ENCODE measurements at places on chromosomes 4 and X. TPM values are rescaled to one million over a fixed set of nuclear protein-coding genes. Genes with fewer than 3 reads are reported as not detected.
A peak's percentile ranks its signal among the peaks of the same experiment; 100 is the strongest.

SCD5 gene
- 1.2 TPM for total RNA-seq

SASH3 gene
- total RNA-seq = 3.5 TPM

P2RY4 gene
- 0.18 TPM for total RNA-seq

CXCL5 gene
- 1.00 TPM for total RNA-seq

PDGFC gene
- total RNA-seq = 11.6 TPM

ZNF711 gene
- total RNA-seq = 0.23 TPM

KLHL5 gene
- total RNA-seq = 55.9 TPM

NEUROG2 gene
- total RNA-seq = not detected

ANXA3 gene
- total RNA-seq = 0.95 TPM

DKK2 gene
- total RNA-seq = 0.11 TPM

AGTR2 gene
- total RNA-seq = not detected

HPGD gene
- total RNA-seq = 71.7 TPM

HSD17B11 gene
- total RNA-seq = 123 TPM

HHIP gene
- 3.3 TPM for total RNA-seq

ASIC5 gene
- not detected for total RNA-seq

PCDH7 gene
- 1.8 TPM for total RNA-seq

ADH7 gene
- not detected for total RNA-seq

USP17L22 gene
- not detected for total RNA-seq

ABCG2 gene
- total RNA-seq = 8.0 TPM

RUFY3 gene
- total RNA-seq = 33.2 TPM

GPR119 gene
- total RNA-seq = not detected

TMEM154 gene
- 1.7 TPM for total RNA-seq

ATP1B4 gene
- not detected for total RNA-seq

GRCh38 chr4:127780598-127780997 lies 1.5 kb upstream of the HSPA4L start:
- DNase-seq = no peak
- no peak overlapping the region for H3K4me3 ChIP-seq
- no peak overlapping the region for H3K27ac ChIP-seq
- peaks cover 7% of the 10 kb centered on the region for H3K4me1 ChIP-seq
- no peaks in the 10 kb centered on the region for H3K27me3 ChIP-seq

- H3K36me3 ChIP-seq = no peaks in the 10 kb centered on the region
- no peak for DNase-seq
- H3K4me1 ChIP-seq = no peaks in the 10 kb centered on the region
- H3K4me3 ChIP-seq = no peak overlapping the region
- H3K27me3 ChIP-seq = no peaks in the 10 kb centered on the region
Measured at GRCh38 chrX:76850851-76851250, 423.3 kb downstream of the MAGEE1 start.

GRCh38 chrX:123489011-123489410 lies 243.8 kb downstream of the THOC2 start:
- no peak overlapping the region for H3K27ac ChIP-seq
- H3K27me3 ChIP-seq = no peaks in the 10 kb centered on the region
- H3K4me1 ChIP-seq = no peaks in the 10 kb centered on the region
- no peak for DNase-seq
- no peak overlapping the region for H3K4me3 ChIP-seq

DNA sequence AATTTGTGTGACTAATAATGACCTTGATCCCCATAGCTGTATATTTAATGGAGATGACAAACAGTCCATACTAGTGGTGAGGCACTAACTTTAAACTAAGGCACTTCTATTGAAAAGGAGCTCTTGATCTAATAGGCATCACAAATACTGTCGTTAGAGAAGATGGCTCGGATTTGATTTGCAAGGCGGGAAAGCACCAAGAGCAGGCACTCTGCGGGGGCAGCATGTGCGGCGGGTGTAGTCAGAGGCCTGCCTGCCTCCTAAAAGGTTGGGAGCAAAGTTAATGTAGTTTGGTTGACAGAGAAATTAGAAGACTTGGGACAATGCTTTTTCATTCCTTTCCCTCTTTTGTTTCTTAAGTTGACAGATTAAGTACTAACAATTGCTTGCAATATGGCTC lies 278.8 kb downstream of the CFAP299 start:
- H3K27ac ChIP-seq = no peak overlapping the region
- peaks cover 5% of the 10 kb centered on the region for H3K27me3 ChIP-seq
- H3K4me3 ChIP-seq = no peak overlapping the region
- H3K36me3 ChIP-seq = no peaks in the 10 kb centered on the region

- H3K36me3 ChIP-seq = no peaks in the 10 kb centered on the region
- H3K4me1 ChIP-seq = no peaks in the 10 kb centered on the region
- no peak overlapping the region for H3K4me3 ChIP-seq
- no peaks in the 10 kb centered on the region for H3K27me3 ChIP-seq
- no peak for DNase-seq
Measured at GRCh38 chr4:26377328-26378311, 56.8 kb downstream of the RBPJ start.

- DNase-seq = no peak
- peak overlapping the region; percentile 62 for H3K27ac ChIP-seq
- H3K27me3 ChIP-seq = no peaks in the 10 kb centered on the region
- peaks cover 24% of the 10 kb centered on the region for H3K4me1 ChIP-seq
- no peaks in the 10 kb centered on the region for H3K36me3 ChIP-seq
Measured at GRCh38 chr4:159150396-159150795, 47.5 kb downstream of the RAPGEF2 start.

DNA sequence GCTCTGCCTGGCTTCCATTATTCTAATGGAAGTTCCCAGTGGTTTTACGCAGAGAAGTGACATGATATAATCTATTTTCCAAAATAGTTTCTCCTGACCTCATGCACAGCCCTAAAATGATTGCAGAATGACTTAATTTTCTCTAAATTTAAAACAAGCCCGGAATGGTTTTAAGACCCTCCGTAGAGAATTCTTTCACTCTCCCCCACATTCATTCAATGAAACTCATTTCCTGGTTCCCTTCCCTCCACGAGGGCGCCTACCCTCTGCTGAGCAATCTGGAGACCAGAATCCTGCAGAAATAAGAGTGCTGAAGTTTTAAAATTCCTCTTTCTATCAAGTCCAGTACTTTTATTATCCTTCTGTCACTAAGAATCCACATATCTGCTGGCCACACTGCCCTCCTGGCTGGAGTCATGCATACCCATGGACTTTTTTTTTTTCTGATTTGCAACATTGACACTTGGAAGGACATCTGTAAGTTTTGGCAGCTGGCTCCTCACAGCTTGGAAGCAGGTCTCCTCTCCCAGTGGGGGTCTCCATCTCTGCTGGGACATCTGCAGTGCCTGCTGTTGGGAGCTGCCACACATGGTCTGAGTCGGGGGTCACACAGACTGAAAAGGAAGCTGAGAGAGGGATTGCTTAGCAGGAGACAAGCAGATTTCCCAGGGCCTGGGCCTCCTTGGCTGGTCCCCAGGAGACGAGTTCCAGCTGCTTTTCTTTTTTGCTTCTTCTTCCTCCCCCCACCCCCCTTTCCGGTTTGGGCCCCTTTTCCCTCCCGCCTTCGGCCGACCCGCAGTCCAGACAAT lies 86.1 kb downstream of the SOWAHB start:
- H3K36me3 ChIP-seq = no peaks in the 10 kb centered on the region
- no peak overlapping the region for H3K4me3 ChIP-seq
- H3K4me1 ChIP-seq = peaks cover 3% of the 10 kb centered on the region
- H3K27ac ChIP-seq = no peak overlapping the region
- H3K27me3 ChIP-seq = no peaks in the 10 kb centered on the region
- DNase-seq = no peak

- H3K4me3 ChIP-seq = no peak overlapping the region
- no peak for DNase-seq
- no peak overlapping the region for H3K27ac ChIP-seq
- H3K4me1 ChIP-seq = no peaks in the 10 kb centered on the region
Measured at GRCh38 chr4:55518442-55518841, 28.3 kb downstream of the CLOCK start.

GRCh38 chr4:55866290-55866907 lies 13.0 kb downstream of the EXOC1 start:
- DNase-seq = no peak
- no peaks in the 10 kb centered on the region for H3K27me3 ChIP-seq
- no peak overlapping the region for H3K4me3 ChIP-seq
- H3K27ac ChIP-seq = no peak overlapping the region
- no peaks in the 10 kb centered on the region for H3K4me1 ChIP-seq

- H3K27me3 ChIP-seq = no peaks in the 10 kb centered on the region
- DNase-seq = no peak
- no peak overlapping the region for H3K4me3 ChIP-seq
- H3K4me1 ChIP-seq = no peaks in the 10 kb centered on the region
Measured at GRCh38 chrX:37047776-37048175, 39.6 kb downstream of the FAM47C start.

DNA sequence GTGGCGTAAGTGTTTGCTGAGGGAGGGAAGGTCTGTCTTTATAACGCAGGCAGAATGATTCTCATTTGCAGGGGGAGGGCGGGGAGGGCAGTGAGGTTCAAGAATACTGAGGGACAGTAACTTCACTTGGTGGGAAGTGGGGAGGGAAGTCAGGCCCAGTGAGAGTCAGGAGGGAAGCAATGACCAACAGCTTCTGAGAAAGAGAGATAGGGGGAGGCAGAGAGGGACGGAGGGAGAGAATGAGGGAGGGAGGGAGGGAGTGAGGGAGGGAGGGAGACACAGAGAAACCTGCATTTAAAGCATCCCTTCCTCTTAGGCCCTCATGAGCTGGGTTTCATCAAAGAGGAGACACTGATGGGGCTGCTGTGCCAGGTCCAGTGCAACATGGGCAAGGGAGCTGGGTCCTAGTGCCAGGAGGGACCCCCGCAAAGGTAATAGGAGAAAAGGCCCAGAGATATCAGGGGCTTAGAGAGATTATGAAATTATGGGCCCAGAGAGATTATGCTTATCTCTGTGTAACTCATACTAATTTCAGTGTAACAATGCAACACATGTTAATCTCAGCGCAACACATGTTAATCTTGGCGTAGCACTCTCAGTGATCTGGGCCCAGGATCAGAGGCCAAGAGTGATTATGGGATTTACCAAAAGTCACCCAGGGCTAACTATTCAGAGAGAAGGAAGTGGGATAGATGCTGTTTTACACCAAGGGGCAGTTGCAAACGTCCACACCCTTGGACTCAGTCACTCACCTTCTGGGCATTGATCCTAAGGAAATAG lies 112.1 kb downstream of the DRD5 start:
- no peak overlapping the region for H3K27ac ChIP-seq
- DNase-seq = no peak
- H3K27me3 ChIP-seq = no peaks in the 10 kb centered on the region
- H3K4me1 ChIP-seq = no peaks in the 10 kb centered on the region
- H3K36me3 ChIP-seq = no peaks in the 10 kb centered on the region

GRCh38 chr4:82761229-82761628 lies 37.4 kb downstream of the SCD5 start:
- no peaks in the 10 kb centered on the region for H3K4me1 ChIP-seq
- H3K4me3 ChIP-seq = no peak overlapping the region
- no peaks in the 10 kb centered on the region for H3K36me3 ChIP-seq
- no peaks in the 10 kb centered on the region for H3K27me3 ChIP-seq

GRCh38 chrX:43559644-43560043 lies 96.5 kb upstream of the MAOA start:
- H3K27me3 ChIP-seq = no peaks in the 10 kb centered on the region
- H3K4me1 ChIP-seq = no peaks in the 10 kb centered on the region
- no peaks in the 10 kb centered on the region for H3K36me3 ChIP-seq
- DNase-seq = no peak
- H3K27ac ChIP-seq = no peak overlapping the region
- no peak overlapping the region for H3K4me3 ChIP-seq

- H3K4me3 ChIP-seq = no peak overlapping the region
- no peaks in the 10 kb centered on the region for H3K27me3 ChIP-seq
- H3K27ac ChIP-seq = no peak overlapping the region
- DNase-seq = no peak
- no peaks in the 10 kb centered on the region for H3K36me3 ChIP-seq
Measured at GRCh38 chr4:100746141-100746739, 228.4 kb upstream of the EMCN start.

- DNase-seq = no peak
- no peaks in the 10 kb centered on the region for H3K4me1 ChIP-seq
- H3K4me3 ChIP-seq = no peak overlapping the region
- no peaks in the 10 kb centered on the region for H3K36me3 ChIP-seq
- H3K27me3 ChIP-seq = no peaks in the 10 kb centered on the region
- H3K27ac ChIP-seq = no peak overlapping the region
Measured at GRCh38 chr4:122379239-122379638, 428 bp downstream of the ADAD1 start.

- no peaks in the 10 kb centered on the region for H3K27me3 ChIP-seq
- no peak for DNase-seq
- no peak overlapping the region for H3K27ac ChIP-seq
Measured at GRCh38 chr4:72473434-72473900, 95.6 kb downstream of the ADAMTS3 start.

DNA sequence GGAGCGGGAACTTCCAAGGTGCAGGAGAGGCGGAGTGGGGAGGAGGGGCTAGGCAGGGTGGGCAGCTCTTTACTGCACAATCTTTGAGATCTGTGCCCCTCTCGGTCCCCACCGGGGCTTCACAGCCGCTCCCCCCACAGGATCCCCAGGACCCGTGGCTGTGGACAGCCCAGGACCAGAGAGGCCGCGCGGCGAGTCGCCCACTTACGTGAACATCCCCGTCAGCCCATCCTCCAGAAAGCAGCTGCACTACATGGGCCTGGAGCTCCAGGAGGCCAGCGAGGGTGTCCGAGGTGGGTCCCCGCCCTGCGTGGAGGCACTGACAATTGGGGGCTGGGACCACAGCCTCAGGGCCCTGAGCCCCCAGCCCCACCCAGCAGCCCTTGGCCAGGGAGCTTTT lies 32.1 kb downstream of the LRPAP1 start:
- DNase-seq = no peak
- H3K27ac ChIP-seq = no peak overlapping the region
- no peak overlapping the region for H3K4me3 ChIP-seq
- no peaks in the 10 kb centered on the region for H3K4me1 ChIP-seq
- H3K36me3 ChIP-seq = no peaks in the 10 kb centered on the region

DNA sequence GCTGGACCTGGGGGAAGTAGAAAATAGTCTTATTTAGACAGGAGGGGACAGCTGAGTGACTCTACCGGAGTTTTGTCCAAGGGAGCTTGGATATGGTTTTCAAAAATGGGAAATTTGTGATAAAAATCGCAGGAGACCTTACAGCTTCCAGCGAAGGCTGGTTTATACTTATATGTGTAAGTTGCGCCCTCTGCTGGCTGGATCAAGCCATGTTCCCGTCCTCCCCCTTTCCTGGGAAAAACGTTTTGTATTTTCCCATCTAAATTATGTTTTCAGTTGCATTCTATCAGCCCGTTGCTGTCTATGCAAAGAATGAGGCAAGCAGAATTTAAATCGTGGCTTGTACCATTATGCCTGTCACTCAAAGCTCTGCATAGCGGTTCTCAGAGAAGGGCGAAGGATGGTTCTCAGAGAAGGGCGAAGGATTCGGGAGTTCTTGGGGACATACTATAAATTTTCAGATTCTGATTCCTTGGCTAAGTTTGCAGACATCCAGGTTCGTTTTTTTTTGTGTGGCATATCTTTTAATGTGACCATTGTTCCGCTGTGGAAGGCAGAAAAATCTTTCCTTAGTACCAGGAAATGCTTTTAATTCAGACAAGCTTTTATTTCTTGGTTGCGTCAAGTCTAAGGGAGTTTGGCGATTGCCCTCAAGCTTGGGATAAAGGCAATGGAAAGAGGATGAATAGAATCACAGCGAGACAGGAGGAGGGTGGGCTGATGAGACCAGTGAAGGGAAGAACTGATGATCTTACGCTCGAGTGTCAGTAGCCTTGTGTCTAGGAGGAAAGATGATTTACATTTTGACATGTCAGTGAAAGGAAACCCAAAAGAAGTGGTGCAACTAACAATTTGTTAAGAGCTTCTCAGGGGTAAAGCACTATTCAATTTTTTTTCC lies 128.5 kb upstream of the ARX start:
- H3K4me1 ChIP-seq = no peaks in the 10 kb centered on the region
- no peaks in the 10 kb centered on the region for H3K36me3 ChIP-seq
- DNase-seq = peak; percentile 69
- H3K4me3 ChIP-seq = no peak overlapping the region
- peaks cover 5% of the 10 kb centered on the region for H3K27me3 ChIP-seq

Measured in right lobe of liver (tissue), 6 donors.